ENCODE measurements at places on chromosomes 5 and 9.
A peak's percentile ranks its signal among the peaks of the same experiment; 100 is the strongest.

DNA sequence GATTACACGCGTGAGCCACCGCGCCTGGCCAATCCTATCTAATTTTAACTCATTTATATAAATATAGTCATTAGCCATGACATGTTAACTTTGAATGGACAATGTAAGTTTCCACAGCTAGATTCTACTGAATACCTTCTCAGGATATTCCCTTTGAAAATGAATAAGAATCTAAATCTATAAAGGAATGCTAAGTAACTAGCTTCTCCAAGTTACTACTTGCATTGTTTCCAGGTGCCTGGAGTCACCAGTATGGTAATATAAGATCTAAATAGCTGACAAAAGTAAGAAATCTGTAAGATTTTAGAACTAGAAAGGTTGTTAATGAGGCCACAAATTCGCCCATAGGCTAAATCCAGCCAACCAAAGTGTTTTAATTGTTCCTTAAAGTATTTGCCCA, 189.1 kb upstream of the SLC12A2 start:
- DNase-seq = no peak

DNA sequence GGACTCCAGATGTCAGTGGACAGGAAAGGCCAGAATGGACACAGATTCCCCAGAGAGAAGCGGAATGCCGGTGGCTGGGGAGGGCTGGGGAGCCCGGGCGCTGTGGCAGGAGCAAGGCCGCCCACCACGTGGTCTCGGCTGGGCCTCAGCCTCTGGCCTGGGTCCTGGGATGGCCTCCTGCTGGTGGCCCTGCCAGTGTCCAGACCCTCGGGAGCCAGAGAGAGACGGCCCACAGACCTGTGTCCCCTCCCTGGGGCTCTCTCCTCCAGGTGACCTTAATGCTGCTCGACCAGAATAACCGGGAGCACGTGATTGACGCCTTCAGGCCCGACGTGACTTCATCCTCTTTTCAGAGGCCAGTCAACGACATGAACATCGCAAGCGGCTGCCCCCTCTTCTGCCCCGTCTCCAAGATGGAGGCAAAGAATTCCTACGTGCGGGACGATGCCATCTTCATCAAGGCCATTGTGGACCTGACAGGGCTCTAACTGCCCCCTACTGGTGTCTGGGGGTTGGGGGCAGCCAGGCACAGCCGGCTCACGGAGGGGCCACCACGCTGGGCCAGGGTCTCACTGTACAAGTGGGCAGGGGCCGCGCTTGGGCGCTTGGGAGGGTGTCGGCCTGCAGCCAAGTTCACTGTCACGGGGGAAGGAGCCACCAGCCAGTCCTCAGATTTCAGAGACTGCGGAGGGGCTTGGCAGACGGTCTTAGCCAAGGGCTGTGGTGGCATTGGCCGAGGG, 19.0 kb downstream of the FBXW5 start:
- no peak for DNase-seq

- DNase-seq = peak; percentile 88
These were observed 1.2 kb upstream of the AJM1 start for GRCh38 chr9:136840877-136841645.

GRCh38 chr5:107951309-107951708, 280.6 kb upstream of the EFNA5 start:
- no peak for DNase-seq

DNA sequence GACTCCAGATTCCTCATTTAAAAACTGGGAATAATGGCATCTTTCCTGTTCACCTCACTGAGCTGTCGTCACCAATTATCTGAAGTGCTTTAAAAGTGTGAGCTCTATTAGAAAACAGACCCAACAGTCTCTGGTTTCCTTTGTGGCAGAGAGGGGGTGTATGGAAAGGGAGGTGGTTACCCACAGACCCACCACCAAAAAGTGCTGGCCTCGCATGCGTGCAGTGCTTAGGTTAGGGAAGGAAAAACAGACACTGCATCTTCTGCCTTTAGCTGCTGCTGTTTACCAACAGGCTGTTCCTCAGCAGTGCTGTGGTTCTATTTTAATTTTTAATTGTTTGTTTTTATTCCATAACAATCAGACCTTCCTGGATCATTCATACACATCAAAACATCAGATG, 249.6 kb downstream of the PIK3R1 start:
- DNase-seq = no peak

DNA sequence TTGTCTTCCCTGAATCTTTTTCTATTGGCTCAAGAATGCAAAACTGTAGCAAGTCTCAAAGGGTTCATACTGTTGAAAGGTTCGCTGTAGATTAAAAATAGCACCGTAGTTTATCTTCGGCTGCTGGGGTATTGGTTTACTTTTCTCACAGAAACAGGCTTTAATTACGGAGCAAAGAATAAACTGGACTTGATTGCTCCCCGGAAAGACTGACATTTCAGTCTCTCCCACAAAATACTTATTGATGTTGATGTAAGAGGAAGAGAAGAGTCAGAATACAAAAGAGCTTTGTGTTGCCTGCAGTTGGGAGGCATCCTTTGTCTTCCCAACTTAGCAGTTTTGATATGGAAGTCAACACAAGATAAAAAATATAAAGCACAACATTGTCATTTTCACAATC, 183.9 kb upstream of the DMAC1 start:
- DNase-seq = peak; percentile 96

DNA sequence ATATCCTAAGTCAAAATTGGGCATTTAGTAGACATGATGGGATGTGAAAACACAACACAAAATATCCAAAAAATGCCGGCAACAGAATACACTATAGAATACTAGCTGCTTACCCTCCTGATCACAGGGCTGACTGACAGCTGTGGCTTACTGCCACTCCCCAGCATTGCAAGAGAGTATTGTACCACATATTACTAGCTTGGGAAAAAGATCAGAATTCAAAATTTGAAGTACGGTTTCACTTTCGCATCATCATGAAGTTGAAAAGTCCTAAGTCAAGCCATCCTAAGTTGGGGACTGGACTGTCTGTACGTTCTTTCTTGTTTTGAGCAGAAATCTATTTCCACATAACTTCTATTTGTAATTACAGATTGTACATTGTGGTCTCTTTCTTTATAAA, 851.4 kb downstream of the MAT2B start:
- DNase-seq = no peak

GRCh38 chr5:166166071-166166470, 2125.4 kb upstream of the WWC1 start:
- DNase-seq = no peak

- DNase-seq = no peak
These were observed 138.3 kb upstream of the SMIM23 start for GRCh38 chr5:171647043-171647903.

- no peak for DNase-seq
These were observed 1386.5 kb upstream of the DMAC1 start for GRCh38 chr9:9186086-9186485.

- peak; percentile 76 for DNase-seq
These were observed 138.1 kb downstream of the C9orf50 start for GRCh38 chr9:129482521-129483414.

DNA sequence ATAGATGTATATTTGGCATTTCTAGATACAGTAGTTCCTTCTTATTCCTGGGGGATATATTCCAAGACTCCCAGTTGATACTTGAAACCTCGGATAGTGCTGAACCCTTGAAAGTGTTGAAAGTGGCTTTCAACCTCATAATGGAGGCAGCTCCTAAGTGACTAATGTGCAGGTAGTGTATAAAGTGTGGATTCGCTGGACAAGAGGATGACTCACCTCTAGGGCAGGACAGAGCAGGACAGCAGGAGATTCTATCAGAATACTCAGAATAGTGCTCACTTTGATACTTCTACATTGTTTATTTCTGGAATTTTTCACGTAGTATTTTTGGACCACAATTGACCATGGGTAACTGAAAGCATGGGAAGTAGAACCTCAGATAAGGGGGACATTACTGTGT, 1138.9 kb upstream of the WWC1 start:
- no peak for DNase-seq

DNA sequence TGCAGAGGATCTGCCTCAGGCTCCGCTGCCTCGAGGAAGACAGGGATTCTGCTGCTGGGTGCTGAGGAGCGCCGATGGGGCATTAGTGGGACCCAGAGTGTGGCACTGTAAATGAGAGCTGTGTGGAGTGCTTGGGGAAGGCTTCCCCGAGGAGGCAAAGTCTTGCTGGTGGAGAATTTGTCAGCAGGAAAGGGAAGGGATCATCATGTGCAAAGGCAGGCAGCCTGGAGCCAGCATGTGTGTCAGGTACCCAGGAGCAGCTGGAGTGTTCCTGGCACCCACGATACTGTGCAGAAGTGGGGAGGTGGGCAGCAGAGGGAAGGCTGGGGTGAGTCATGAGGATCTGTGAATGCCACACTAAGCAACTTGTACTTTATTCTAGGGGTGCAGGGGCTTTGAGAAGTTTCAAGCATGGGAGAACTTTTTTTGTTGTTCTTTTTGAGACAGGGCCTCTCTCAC, 12.3 kb downstream of the B4GALT7 start:
- DNase-seq = no peak

- no peak for DNase-seq
These were observed at the start of gene IL17B for GRCh38 chr5:149379177-149379761. TSS of gene IL17B (minus strand) at chr5:149379292. CDS start at chr5:149379225, 67 bp downstream.

DNA sequence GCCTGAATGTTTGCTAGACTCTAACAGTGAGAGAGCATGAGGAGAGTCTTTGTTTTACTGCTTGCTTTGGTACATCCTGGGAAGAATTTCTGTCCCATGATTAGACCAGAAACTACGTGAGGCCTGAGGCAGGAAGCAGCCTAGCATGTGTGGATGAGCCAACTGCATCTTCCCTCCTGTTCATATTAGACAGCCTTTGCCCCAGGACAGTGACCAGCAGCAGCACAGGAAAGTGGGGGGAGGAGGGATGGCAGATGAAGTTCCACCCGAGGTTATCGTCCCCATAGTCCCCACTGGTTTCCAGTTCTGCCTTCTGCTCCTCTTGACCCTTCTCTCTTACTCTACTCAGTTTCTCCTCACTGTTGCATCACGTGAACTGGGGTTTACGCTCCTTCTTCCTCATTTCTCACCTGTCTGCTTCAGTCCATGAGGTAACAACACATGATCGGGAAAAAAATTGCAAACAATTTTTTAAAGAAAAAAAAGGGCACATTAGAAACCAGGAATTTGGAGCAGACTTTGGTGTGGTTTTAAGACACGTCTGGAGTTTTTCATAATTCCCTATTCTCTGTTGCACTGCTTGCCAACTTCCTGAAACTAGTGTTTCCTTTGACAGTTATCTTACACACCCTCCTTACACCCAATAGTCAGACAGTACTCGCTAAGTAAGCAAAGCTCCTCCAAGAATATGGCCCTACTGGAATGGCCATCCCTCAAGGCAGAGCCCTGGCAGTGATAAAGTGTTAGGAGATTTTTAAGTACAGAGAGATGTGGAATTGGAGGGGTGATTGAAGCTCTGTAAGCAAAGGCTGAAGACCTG, 84.1 kb downstream of the SNX18 start:
- no peak for DNase-seq

GRCh38 chr5:149824120-149824519, 94.0 kb downstream of the PPARGC1B start:
- peak; percentile 31 for DNase-seq

GRCh38 chr9:128892221-128892921, 10.4 kb downstream of the LRRC8A start:
- peak; percentile 94 for DNase-seq

GRCh38 chr5:10564838-10565784, 1.2 kb downstream of the ANKRD33B start:
- DNase-seq = no peak

DNA sequence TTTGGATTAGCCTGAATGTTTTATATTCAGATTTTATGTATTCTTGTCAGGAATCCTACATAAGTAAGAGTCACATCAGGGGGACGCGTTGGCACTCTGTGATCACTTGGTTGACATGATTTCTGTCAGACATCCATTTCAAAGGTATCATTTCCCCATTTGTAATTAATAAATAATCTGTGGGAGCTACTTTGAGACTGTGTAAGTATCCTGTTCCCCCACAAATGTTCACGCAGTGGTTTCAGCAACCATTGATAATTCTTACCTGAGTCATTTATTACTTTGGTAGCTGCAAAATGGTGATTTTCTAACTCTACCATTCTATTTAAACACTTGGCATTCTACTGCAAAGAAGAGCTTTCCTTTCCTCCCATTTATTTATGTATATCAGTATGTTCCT, 56.9 kb upstream of the TBC1D2 start:
- DNase-seq = no peak

- no peak for DNase-seq
These were observed 110.6 kb upstream of the FER start for GRCh38 chr5:108637134-108637533.

DNA sequence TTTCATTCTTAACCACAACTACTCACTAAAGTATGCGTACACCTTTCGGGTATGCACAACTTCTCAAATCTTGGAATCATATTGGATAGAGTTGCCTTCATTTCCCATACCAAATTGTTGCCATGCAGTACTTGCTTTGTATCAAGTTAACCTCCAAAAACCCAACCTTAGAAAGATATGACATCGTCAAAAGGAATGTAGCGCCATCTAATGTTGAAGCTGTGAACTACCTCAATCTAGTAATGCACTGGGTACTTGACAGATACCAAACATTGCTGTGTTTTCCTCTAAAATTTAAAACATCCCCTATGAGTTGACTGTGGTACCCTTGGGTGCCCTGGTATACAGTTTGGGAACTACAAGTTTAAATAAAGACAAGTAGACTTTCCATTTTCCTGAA, 318.4 kb downstream of the ARL15 start:
- DNase-seq = no peak

DNA sequence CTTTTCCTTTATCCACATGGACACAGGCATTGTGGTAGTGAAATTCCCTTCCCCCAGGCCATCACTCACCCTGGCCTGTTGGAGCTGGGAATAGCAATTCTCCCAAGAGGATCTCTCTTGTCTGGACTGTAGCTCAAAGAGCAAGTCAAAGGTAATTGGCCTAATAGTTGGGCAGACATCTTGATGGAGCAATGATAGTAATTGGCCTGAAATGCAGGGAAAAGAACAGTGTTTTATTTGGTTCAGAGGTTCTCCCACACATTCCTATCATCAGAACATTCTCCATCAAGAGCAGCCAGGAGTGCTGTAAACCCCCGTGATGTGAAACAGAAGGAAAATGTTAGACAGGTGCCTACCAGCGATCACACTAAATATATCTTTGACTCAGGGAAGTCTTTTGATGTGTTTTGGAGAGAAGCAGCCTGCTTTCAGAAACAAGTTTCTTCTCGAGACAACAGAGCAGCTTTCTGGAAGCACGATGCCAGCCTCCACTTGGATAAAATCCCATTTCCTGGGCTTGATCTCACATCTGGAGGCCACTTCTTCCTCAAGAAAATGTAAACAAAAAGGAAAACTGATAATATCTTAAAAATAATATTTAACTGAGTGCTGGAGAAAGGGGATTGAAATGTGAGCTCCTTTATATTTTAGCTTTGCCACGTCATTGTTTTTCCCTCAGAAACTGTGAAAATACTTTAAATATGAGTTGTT, 198.1 kb upstream of the WWC1 start:
- DNase-seq = no peak
